ENCODE measurements at places on chromosomes 4 and X. TPM values are rescaled to one million over a fixed set of nuclear protein-coding genes. Genes with fewer than 3 reads are reported as not detected.

GRCh38 chr4:1385373-1386340, 20.6 kb downstream of the NKX1-1 start:
- no peak for DNase-seq

- no peak for DNase-seq
Observed at GRCh38 chr4:61277785-61278760, 77.9 kb downstream of the ADGRL3 start.

DNA sequence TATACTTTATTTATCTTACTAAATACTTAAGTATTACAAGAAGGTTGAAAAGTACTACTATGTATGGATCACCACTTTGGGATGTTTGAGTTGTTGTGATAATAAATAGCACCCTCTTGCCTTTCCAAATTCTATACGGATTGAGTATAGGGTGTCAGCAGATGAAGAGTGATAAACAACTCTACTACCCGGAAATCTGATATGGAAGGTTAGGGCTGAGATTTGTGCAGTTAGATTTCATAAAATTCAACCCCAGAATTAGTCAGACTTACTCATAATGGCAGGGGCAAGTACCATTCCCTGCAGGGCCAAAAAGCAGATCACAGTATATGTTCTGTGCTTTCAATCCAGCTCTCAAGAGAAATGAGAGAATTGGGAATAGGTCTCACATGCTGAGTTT, 1008.9 kb upstream of the PCDH7 start:
- DNase-seq = no peak

DNA sequence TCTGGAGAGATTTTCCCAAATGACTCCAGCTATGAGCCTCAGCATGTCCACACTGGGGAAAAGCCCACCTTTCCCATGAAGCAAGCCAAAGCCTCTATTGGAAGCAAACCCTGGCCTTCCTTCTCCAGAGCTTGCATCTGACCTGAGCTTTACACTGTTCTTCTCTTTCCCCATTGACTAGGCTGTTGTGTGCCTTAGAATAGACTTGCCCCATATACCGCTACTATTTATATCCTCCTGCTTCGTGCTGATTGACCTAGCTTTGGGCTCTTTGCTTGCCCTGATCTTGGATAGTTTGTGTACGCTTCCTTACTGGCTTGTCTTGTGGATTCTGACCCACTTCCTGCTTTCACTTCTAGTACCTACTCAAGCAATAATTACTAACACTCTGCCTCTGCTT, 30.9 kb downstream of the FAM9B start:
- no peak for DNase-seq

CPE gene
- 149 TPM for total RNA-seq
